ENCODE measurements at places on chromosomes 6 and 20.

GRCh38 chr6:26322645-26323482 is 42.1 kb upstream of the BTN3A2 start:
- DNase-seq, result peak; percentile 95

DNA sequence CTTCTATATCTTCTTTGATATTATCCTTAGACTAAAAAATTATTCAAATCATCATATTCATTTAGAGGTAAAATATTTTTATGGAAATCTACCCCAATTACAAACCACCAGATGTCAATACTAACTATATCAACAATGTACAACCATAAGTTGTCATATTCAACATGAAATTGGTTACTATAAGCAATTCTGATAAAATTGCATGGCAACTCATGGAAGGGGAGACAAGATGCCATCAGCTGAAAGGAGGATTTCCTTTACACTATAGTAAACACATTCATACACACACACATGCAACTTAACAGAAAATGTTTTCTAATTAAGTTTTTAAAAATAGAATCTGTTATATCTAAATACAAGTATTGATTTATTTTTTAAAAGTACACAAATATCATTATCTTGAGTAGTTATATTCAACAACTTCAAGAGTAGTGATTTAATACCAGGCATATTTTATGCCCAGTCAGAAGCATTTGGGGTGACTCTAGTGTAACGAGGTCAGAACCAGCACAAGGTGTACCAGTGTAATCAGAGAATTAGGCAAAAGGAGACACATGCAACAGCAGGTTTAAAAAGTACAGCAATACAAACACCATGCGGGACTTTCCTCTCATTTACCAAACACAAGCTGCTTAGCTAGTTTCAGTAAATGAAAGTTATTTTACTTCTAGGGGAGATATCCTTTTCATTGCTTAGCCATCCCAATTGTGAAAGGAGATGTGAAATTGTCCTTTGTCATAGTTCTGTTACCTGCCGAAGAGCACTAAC is 1.0 kb downstream of the FILIP1 start:
- DNase-seq, result no peak

- no peak for DNase-seq
These were observed 48.2 kb upstream of the TLDC2 start for GRCh38 chr20:36827541-36828279.

- no peak for DNase-seq
These were observed 28.6 kb upstream of the SIM1 start for GRCh38 chr6:100493206-100493888.

GRCh38 chr20:62641321-62642050 is 817 bp upstream of the SLCO4A1 start:
- DNase-seq, result no peak

Data from EL (cell line).